ENCODE measurements at places on chromosomes 6 and 20. TPM values are rescaled to one million over a fixed set of nuclear protein-coding genes. Genes with fewer than 3 reads are reported as not detected.

- no peak overlapping the region for H3K27ac ChIP-seq
- H3K36me3 ChIP-seq: no peaks in the 10 kb centered on the region
- no peak overlapping the region for H3K4me3 ChIP-seq
- H3K4me1 ChIP-seq: peaks cover 8% of the 10 kb centered on the region
- H3K27me3 ChIP-seq: peaks cover 8% of the 10 kb centered on the region
Measured at GRCh38 chr6:44593539-44593944, 206.0 kb downstream of the CDC5L start.

GRCh38 chr20:62376112-62377063 lies 9.3 kb upstream of the LAMA5 start:
- no peaks in the 10 kb centered on the region for H3K36me3 ChIP-seq
- peaks cover 3% of the 10 kb centered on the region for H3K27me3 ChIP-seq
- H3K4me1 ChIP-seq: no peaks in the 10 kb centered on the region

DNA sequence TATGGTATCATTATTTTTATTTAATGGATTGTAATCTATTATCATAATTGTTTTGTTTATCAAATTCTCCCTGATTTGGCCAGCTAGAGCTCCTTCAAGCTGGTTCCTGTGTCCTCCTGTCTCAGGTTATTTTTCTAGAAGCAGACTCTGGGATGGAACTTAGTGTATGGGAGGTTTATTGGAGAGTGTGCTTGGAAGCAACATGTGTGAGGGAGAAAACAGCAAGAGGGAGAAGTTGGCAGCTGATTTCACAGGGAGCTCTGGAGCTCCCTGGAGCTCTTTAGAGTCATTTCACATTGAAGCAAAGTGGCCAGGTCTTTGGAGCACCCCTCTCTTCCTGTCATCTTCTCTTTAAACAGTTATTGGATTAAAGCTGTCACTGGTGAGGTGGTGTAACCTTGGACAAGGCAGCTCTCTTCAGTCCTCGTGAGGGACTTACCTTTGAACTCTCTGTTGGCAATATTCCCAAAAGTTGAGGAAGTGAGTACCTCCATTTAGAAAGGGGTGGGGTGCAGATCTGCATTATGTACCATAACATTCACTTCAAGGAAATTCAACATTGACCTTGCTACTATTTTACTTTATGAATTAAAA lies 103.6 kb downstream of the PHF3 start:
- no peaks in the 10 kb centered on the region for H3K4me1 ChIP-seq
- no peak overlapping the region for H3K27ac ChIP-seq
- H3K4me3 ChIP-seq: no peak overlapping the region
- no peaks in the 10 kb centered on the region for H3K27me3 ChIP-seq
- no peak for DNase-seq

- H3K36me3 ChIP-seq: no peaks in the 10 kb centered on the region
- DNase-seq: no peak
- no peak overlapping the region for H3K4me3 ChIP-seq
- H3K4me1 ChIP-seq: no peaks in the 10 kb centered on the region
Measured at GRCh38 chr6:114735025-114735735, 392.4 kb upstream of the HS3ST5 start.

GRCh38 chr6:2957696-2958330 lies 13.6 kb downstream of the SERPINB6 start:
- no peak overlapping the region for H3K27ac ChIP-seq
- H3K4me1 ChIP-seq: no peaks in the 10 kb centered on the region
- no peak for DNase-seq
- H3K27me3 ChIP-seq: no peaks in the 10 kb centered on the region

- DNase-seq: no peak
- no peaks in the 10 kb centered on the region for H3K27me3 ChIP-seq
- H3K27ac ChIP-seq: no peak overlapping the region
- H3K4me1 ChIP-seq: no peaks in the 10 kb centered on the region
- H3K36me3 ChIP-seq: no peaks in the 10 kb centered on the region
Measured at GRCh38 chr6:48917233-48917632, 545.8 kb downstream of the MMUT start.

- DNase-seq: no peak
- no peaks in the 10 kb centered on the region for H3K27me3 ChIP-seq
- no peak overlapping the region for H3K4me3 ChIP-seq
Measured at GRCh38 chr6:1233924-1234323, 78.0 kb upstream of the FOXQ1 start.

DNA sequence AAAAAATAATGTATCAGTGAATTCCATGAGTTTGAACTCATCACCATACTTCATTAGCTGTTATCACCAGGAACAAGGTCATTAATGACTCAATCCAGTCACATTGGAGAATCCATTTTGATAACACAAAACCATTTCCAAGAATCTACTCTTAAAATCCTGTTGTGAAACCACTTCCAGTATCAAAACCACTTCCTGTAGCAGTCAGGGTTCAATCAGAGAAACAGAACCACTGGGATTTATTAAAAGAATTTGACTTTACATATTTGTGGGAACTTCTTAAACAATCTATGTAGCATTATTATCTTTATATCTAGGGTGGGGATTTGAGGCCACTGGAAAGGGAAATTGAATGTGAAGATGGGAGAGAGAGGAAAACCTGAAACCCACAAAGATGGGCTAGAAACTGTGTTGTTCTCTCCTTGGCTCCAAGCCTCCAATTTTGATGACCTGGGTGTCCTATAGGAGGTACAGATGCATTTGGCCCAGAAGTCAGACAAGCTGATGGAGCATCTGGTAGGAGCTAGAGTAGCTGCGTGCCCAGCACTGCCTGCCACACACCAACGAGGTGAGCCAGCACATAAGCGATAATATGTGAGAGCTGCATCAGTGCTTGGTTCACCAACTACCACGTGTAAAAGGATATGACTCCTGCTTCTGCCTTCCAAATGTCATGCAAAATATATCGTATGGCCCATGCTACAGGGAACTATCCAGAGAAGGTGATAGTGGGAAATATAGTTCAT lies 117.0 kb downstream of the TMEM200A start:
- no peak overlapping the region for H3K27ac ChIP-seq
- H3K4me3 ChIP-seq: no peak overlapping the region
- peaks cover 16% of the 10 kb centered on the region for H3K36me3 ChIP-seq

DNA sequence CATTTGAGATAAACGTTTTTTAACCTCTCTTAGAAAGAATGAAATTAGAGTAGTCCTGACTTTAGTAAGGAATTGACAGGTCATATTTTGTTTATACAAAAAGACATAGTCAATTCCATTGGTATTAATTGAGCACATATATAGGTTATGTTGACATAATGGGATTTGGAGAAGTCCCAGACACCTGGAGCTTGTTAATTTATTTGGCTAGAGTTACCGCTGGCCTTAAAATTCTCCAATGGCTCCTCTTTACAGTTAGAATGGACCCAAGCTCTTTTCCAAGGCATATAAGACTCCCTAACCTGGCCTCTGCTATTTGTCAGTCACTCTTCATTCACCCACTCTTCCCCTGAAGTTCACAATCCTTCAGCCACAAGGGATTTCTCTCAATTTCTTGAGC lies 221.3 kb downstream of the CBLN4 start:
- H3K36me3 ChIP-seq: no peaks in the 10 kb centered on the region
- no peaks in the 10 kb centered on the region for H3K4me1 ChIP-seq
- H3K27ac ChIP-seq: no peak overlapping the region
- no peaks in the 10 kb centered on the region for H3K27me3 ChIP-seq

GRCh38 chr6:133218852-133219251 lies 22.3 kb upstream of the EYA4 start:
- H3K4me1 ChIP-seq: no peaks in the 10 kb centered on the region
- no peaks in the 10 kb centered on the region for H3K36me3 ChIP-seq
- H3K27me3 ChIP-seq: no peaks in the 10 kb centered on the region
- DNase-seq: no peak
- no peak overlapping the region for H3K27ac ChIP-seq

- H3K36me3 ChIP-seq: no peaks in the 10 kb centered on the region
- no peak overlapping the region for H3K4me3 ChIP-seq
- no peaks in the 10 kb centered on the region for H3K27me3 ChIP-seq
- no peak overlapping the region for H3K27ac ChIP-seq
Measured at GRCh38 chr6:71446470-71446869, 157.9 kb downstream of the OGFRL1 start.

DNA sequence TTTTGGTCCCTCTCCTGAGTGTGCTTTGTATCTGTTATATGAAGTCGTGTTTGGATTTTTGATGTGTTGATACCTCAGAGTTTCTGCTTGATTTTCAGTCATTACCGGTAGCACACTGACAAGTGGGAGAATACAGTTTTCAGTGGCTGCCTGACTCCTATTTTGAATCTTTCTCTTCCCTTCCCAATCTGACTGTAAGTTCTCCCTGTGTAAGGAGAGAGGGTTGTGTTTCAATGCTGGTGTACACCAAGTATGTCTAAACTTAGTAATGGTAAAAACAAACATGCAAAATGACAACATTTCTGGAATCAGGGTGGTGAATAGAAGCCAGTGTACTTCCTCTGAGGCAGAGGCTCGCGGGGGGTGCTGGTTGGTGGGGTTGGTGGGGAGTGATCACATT lies 103.4 kb downstream of the HIVEP1 start:
- peaks cover 38% of the 10 kb centered on the region for H3K36me3 ChIP-seq
- DNase-seq: no peak
- no peak overlapping the region for H3K27ac ChIP-seq
- H3K4me3 ChIP-seq: no peak overlapping the region
- H3K4me1 ChIP-seq: peaks cover 54% of the 10 kb centered on the region
- no peaks in the 10 kb centered on the region for H3K27me3 ChIP-seq

GRCh38 chr20:14470977-14471661 lies 133.7 kb upstream of the FLRT3 start:
- no peaks in the 10 kb centered on the region for H3K4me1 ChIP-seq
- no peak overlapping the region for H3K27ac ChIP-seq
- no peaks in the 10 kb centered on the region for H3K27me3 ChIP-seq
- no peak overlapping the region for H3K4me3 ChIP-seq
- no peak for DNase-seq

GRCh38 chr6:34897130-34897529 lies 8.1 kb downstream of the ANKS1A start:
- no peak for DNase-seq
- no peaks in the 10 kb centered on the region for H3K27me3 ChIP-seq
- no peaks in the 10 kb centered on the region for H3K36me3 ChIP-seq
- no peak overlapping the region for H3K4me3 ChIP-seq
- H3K4me1 ChIP-seq: no peaks in the 10 kb centered on the region

DDX39B gene
- total RNA-seq: 434 TPM

GRCh38 chr6:85163156-85164080 lies 286.5 kb upstream of the NT5E start:
- H3K4me3 ChIP-seq: no peak overlapping the region
- no peaks in the 10 kb centered on the region for H3K36me3 ChIP-seq
- no peak for DNase-seq
- H3K27ac ChIP-seq: no peak overlapping the region

- H3K36me3 ChIP-seq: no peaks in the 10 kb centered on the region
- no peak overlapping the region for H3K4me3 ChIP-seq
- no peaks in the 10 kb centered on the region for H3K4me1 ChIP-seq
- no peak for DNase-seq
- H3K27ac ChIP-seq: no peak overlapping the region
Measured at GRCh38 chr6:24205020-24205492, 79.0 kb downstream of the NRSN1 start.

GRCh38 chr6:12578751-12579150 lies 137.8 kb upstream of the PHACTR1 start:
- no peaks in the 10 kb centered on the region for H3K4me1 ChIP-seq
- no peak overlapping the region for H3K4me3 ChIP-seq
- DNase-seq: no peak
- no peak overlapping the region for H3K27ac ChIP-seq

GRCh38 chr20:37911838-37912281 lies 8.9 kb downstream of the VSTM2L start:
- no peak for DNase-seq
- peaks cover 11% of the 10 kb centered on the region for H3K4me1 ChIP-seq
- no peak overlapping the region for H3K27ac ChIP-seq
- H3K27me3 ChIP-seq: peaks cover 29% of the 10 kb centered on the region
- no peak overlapping the region for H3K4me3 ChIP-seq

DNA sequence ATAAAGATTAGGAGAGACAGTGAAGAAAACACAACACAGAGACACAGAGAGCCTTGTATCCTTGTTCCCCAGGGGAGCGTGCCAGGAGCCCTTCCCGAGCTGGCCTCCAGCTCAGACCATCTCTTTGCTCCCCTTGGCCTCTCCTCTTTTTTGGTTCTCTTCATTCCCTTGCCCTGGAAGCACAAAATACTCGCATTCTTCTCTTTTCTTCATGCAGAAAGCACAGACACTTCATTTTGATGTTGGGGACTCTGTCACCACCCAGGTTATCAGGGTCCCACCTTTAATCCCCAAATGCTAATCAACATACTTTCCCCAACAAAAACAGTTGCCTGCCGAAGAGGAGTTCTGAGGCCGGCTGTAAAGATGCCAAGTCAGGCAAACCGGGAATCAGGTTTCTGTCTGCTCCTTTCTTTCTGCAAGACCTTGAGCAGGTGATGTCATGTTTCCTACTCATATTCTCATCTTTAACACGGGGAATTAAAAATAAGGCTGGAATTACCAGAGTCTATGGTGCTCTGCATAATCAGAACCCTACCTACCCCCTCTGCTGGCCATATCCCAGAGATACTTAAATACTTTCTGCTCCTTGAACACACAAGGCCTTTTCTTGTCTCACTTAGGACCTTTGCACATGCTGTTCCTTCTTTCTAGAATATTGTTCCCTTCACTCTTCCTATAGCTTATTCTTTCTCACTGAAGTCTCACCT lies 21.7 kb downstream of the TGM6 start:
- no peaks in the 10 kb centered on the region for H3K27me3 ChIP-seq
- H3K4me3 ChIP-seq: no peak overlapping the region
- no peaks in the 10 kb centered on the region for H3K4me1 ChIP-seq
- H3K27ac ChIP-seq: no peak overlapping the region
- no peaks in the 10 kb centered on the region for H3K36me3 ChIP-seq

DNA sequence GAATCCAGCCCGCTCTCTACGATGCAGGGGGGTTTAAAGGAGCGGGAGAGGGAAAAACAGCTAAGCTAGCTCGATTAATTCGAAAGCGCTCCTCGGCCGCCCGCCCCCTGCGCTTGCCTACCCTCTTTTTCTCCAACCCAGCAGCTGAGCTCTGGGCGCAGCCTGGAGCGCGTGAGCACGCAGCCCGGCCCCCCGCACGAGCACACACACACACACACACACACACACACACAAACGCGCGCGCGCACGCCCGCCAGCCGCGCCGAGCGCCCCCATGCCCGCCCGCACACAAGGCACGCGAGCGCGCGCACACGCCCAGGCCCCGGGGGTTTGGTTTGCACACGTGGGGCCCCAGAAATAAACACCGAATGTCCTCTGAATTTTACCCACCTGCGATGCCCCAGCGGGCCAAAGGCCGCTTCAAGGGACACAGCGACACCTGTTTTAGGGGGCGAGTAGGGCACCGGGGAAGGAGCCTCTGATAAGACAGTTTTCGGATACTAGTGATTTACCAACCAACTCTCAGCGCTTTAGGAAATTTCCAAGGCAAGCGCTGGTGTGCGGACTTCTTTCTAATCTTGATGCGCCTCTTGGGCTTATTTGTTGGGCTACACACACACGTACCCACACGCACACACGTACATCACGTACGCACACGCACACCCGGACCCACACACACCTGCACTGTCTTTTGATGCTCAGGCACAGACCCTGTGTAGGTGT lies 802 bp upstream of the NRN1 start:
- peaks cover 70% of the 10 kb centered on the region for H3K27me3 ChIP-seq
- DNase-seq: peak; percentile 39
- H3K4me1 ChIP-seq: peaks cover 53% of the 10 kb centered on the region

- no peaks in the 10 kb centered on the region for H3K36me3 ChIP-seq
- H3K27me3 ChIP-seq: no peaks in the 10 kb centered on the region
- H3K4me3 ChIP-seq: no peak overlapping the region
Measured at GRCh38 chr6:51842061-51842803, 245.2 kb downstream of the PKHD1 start.

TBXT gene
- total RNA-seq: not detected

- DNase-seq: no peak
- H3K4me3 ChIP-seq: no peak overlapping the region
- H3K4me1 ChIP-seq: no peaks in the 10 kb centered on the region
- H3K36me3 ChIP-seq: no peaks in the 10 kb centered on the region
- H3K27me3 ChIP-seq: no peaks in the 10 kb centered on the region
Measured at GRCh38 chr6:56259234-56260077, 12.1 kb upstream of the COL21A1 start.
